ENCODE measurements at places on chromosomes 7 and 10.

DNA sequence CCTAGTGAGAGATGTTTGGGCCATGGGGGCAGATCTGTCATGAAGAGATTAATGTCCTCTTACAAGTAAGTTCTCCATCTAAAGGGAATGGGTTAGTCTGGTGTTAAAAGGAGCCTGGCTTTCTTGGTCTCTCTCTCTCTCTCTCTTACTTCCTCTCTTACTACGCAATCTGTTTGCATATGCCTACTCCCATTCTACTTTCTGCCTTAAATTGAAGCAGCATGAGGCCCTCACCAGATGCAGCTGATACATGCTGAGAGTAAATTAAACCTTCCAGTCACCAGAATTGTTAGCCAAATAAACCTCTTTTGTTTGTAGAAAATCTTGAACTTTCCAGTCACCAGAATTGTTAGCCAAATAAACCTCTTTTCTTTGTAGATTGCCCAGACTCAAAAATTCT, 884.1 kb downstream of the NRG3 start:
- DNase-seq: no peak

DNA sequence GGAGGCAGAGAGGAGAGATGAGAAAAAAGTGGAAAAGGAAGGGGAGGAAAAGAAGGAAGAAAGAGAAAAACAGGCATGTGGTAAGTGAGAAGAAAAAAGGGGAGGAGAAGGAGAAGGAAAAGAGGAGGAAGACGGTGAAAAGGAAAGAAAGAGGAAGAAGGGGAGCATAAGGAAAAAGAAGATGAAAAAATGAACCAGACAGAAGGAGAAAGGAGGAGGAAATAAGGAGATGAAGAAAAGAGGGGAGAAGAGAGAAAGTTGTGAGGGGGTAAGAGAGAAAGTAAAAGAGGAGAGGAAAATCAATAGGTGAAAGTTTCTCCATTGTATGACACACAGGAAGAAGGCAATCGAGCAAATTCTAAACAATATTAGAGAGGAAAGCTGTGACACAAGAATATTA, 663.8 kb downstream of the GRID1 start:
- DNase-seq: no peak

- DNase-seq: no peak
These were observed 78.4 kb downstream of the NXPH1 start for GRCh38 chr7:8511855-8512254.

- DNase-seq: peak; percentile 73
These were observed at the start of gene BMI1 for GRCh38 chr10:22320591-22321155. Gene BMI1, plus strand, starts transcription at chr10:22321099. Its CDS starts 5,351 bp downstream, at chr10:22326450.

GRCh38 chr7:130446259-130446658, 5.4 kb upstream of the CEP41 start:
- no peak for DNase-seq

DNA sequence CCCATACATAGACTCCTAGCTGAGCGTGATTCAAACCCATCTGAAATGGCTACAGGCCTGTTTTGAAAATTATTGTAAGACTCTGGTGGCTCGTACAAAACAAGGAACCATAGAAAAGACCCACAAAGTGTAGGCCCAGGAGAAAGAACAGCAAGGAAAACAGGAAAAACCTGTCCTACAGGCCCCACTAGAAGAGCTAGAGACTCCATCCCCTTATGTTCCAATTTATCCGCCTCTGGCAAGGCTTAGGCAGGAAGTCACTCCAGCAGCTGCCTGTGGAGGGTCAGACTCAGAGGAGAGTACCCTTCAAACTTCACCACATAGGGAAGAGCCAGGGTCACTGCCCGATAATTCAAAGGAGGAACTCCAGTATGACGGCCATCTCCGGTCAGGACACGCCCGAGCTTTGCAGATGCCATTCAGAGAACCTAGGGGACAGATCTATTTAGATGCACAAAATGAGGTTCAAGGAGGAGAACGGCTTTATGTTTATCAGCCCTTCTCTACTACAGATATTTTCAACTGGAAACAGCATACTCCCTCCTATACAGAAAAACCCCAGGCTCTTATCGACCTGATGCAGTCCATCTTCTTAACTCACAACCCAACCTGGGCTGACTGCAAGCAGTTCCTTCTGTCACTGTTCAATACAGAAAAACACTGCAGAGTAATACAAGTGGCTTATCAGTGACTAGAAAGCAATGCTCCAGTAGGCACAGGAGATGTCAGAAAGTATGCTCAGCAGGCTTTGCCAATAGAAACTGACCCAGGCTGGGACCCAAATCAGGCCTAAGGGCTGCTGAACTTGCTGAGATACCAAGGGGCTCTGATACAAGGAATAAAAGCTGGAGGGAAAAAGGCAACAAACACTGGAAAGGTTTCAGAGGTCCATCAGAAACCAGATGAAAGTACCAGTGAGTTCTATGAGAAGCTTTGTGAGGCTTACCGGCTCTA, 8.6 kb upstream of the ZNF33B start:
- no peak for DNase-seq

DNA sequence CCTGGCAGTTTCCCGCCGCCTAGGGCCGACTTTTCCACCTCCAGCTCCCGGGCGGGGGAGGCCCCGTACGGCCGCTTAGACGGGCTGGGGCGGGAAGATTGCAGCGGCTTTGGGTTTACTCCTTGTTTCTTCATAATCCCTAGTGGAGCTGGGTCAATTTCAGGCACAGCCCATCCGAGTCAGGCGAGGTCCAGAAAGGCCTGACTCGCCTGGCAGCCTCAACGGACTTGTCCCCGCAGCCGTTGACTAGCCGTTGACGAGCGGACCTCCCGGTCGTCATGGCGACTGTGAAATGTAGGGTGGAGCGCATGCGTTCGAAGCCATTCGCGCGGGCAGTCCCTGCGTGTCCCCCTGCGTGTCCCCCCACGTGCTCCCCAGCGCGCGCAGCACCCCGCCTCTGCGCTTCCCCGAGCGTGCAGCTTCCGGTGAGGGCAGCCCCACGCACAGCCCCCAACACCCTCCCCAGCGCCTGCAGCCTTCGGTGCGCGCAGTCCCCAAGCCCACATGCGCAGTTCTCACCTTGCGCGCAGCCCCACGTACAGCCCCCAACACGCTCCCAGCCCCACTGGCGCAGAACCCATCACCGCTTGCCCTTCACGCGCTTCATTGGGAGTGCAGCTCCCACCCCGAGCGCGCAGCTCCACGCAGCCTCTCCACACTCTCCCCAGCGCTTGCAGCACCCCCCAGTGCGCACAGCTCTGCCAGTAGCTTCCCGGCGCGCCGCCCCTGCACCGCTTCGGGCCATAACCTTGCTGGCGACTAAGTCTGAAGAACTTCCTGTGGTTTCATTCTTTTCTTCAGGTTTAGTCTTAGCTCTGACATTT, 67.8 kb downstream of the TBX20 start:
- peak; percentile 12 for DNase-seq

DNA sequence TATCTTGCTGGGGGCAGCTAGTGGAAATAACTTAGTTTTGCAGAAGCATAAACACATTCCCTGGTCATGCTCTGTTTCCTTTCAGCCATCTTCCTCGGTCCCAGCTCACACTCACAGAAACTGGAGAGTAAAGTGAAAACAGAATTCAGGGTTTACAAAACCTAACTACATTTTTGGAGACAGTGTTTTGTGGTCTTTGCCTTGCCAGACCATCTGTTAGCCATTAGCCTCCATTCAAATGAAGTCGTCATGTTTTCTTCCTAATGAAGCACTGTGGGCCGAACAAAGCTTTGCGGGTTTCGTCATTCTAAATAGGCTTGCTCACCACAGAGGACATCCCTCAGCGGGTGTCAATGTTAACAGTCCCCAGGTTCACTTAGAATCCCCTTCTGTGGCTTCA, 214.6 kb upstream of the TMEM72 start:
- DNase-seq: no peak

DNA sequence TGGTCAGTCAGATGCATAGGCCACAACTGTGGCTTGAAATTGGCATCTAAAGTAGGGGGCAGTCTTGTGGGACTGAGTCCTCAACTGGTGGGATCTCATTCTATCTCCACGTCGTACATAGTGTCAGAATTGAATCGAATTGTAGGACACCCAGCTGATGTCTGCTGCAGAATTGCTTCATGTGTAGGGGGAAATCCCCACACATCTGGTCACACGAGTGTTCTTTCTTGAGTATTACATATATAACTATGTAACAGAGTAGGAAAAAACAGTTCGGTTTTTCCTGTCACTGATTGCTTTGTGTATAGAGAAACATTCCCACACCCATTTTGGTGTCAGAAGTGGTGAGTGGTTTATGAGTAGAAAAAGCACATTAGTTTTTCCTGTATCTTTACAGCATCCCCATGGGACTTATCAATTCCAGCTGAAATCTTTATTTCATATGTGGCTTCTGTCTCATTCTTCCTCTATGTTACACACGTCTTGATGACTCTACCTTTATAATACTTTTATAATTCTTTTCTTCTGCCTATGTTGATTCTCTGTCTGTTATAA, 79.4 kb upstream of the PCGF5 start:
- DNase-seq: no peak

- no peak for DNase-seq
These were observed 18.9 kb downstream of the RBAK start for GRCh38 chr7:5064391-5065106.

GRCh38 chr7:14841086-14841485, 61.5 kb downstream of the DGKB start:
- no peak for DNase-seq

DNA sequence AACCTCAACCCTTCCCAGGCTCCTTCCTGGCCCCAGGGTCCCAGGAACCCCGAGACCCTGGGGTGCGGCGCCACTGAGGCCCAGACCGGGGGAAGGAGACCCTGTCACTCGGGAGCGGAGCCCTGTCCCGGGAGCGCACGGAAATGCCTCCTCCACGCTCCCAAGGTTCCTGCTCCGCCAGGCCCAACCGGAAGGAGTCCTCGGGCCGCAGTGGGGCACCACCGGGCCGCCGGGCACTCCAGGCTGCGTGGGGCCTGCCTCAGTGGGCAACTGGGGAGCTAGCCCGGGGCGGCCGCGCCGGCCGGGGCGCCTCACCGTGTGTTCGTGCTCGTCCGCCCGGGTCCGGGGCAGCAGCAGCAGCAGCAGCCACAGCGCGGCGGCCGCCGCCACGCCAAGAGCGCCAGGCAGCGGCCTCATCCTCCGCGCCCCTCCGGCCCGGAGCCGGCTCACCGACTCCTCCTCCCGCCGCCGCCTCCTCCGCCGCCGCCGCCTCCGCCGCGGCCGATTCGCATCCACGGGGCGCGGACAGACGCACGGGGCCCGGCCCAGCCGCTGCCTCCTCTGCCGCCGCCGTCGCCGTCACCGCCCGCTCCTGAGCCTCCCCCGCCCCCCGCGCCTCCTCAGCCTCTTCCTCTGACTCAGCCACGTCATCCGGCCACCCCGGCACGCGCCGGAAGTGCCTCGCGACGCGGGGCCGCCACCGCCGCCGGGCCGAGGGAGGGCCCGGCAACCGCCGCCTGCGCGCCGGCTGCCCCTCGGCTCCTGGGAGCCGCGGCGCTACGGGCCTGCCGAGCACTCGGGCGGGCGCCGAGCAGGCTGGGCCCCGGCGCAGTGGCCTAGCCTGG, at the start of gene TM9SF3:
Gene TM9SF3, minus strand, starts transcription at position 594 of the 845 bp plus-strand sequence. Its CDS starts 177 bp downstream, at position 417.
- DNase-seq: peak; percentile 96

DNA sequence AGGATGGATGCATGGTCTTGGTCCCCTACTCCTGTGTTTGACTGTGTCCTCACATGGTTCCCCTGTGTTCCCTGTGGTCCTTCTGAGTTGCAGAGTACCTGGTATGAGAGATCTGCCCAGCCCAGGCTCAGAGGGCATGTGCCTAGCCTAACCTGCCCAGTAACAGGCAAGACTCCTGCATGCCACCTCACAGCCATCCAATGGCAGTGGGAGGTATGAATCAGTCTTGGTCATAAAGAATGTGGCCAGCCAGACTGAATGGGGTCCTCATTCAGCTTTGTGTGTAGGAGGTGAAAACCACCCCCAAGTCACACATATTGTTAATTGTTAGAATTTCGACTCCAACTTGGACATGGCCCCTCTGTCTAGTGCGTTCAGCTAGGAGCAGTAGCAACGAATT, 17.2 kb upstream of the GPR158 start:
- DNase-seq: no peak

DNA sequence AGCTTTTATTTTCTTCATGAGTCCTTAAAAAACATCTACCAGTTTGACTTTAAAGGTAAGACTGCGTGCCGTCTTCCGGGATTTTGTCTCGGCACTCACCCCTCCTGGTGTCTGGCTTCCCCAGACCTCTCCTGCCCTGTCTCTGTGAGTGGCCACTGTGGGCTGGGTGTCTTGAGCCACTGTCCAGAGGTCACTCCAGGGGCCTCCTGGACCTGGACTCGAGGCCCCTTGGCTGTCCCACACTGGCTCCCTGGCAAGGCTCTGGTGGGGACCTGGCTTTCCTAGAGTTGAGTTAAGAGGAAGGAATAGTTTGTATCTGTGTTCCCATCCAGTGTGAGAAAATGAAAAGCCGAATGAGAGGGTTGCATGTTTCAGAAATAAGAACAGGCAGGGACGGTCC, 95.5 kb downstream of the NKX6-2 start:
- no peak for DNase-seq

- DNase-seq: no peak
These were observed 13.3 kb downstream of the ZCCHC24 start for GRCh38 chr10:79431891-79432831.

GRCh38 chr10:79995979-79996634, 47.2 kb upstream of the SFTPD start:
- no peak for DNase-seq

GRCh38 chr10:30158325-30158960, 99.1 kb upstream of the JCAD start:
- DNase-seq: no peak

DNA sequence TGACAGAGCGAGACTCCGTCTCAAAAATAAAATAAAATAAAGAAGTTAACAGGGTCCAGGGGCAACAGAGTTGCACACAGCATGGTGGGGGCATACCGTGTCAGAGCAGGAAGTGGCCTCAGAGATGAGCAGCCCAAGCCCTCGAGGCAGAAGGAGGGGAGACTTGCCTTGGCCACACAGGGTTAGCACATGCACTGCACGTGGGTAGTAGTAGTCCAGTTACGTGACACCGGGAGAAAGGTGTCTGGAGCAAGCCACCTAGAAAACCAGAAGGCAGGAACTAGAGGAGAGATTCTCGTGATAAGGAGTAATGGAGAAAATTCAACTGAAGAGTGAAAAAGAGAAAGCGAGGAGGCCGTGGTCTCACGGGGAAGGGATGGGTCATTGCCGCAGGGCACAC, 9.8 kb upstream of the DENND2A start:
- DNase-seq: no peak

- DNase-seq: no peak
These were observed 47.5 kb downstream of the BRAF start for GRCh38 chr7:140877249-140877524.

DNA sequence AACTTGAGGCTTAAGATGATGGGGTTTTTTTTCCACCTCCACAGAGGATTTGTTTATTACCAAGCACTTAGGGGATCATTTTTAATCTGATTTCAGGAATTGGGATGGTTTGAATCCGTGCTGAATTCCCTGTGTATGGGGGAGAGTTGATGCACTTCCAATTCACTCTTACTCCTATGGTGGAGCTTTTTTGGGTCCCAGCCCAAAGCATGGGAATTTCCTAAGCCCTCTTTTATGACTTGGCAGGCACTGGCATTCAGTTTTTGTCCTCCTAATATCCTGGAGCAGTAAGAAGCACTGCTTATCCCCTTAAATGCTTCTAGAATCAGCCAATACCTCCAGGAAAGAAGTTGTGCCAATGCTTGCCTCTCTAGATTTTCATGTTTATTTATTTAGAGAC, 78.7 kb downstream of the HYCC1 start:
- no peak for DNase-seq

- DNase-seq: peak; percentile 14
These were observed 76.1 kb upstream of the ZEB1 start for GRCh38 chr10:31242902-31243301.

GRCh38 chr7:107948645-107949442, 54.1 kb downstream of the LAMB1 start:
- no peak for DNase-seq
